Activated naive CD4-positive, alpha-beta T cell (primary cell): ENCODE measurements at places on chromosomes 1 and 21.

GRCh38 chr1:30545365-30545764 is 178.0 kb downstream of the MATN1 start:
- no peak for DNase-seq

DNA sequence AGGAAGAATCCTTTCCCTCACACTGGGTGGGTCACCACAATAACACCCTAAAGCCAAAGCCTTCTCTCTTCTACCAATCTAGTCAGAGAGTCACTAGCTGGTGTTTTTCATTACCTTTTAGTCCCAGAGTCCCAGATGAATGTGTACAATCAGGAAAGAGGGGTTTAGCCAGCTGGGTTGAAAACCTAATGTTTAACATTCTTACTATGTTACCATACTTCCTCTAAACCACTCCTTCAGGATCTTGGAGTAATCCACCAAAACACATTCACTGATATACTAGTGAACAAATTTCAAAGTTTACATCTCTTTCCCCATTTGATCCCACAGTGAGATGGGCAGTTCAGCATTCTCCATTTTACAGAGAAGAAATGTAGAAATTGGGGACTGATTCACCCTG is 9.7 kb downstream of the LPAR3 start:
- DNase-seq = no peak

- no peak for DNase-seq
Measured at GRCh38 chr1:40838980-40839942, 22.9 kb downstream of the CITED4 start.

GRCh38 chr1:98688110-98688739 is 26.7 kb downstream of the SNX7 start:
- DNase-seq = no peak

DNA sequence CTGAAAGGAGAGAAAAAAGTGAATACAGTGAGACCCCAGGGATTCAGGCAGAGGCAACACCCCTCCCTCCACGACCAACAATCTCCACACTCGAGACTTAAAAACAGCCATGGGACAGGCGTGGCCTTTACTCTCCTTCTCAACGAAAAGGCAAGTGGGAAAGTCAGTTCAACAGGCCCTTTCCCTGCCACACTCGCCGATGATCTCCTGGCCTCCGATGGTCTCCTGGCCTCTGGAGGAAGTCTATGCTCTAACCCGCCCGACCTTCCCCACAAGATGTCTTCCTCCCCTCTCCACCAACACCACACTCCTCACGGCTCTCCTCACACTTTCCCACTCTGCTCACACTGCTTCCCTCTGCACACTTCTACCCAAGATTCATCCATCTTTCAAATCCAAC is 7.6 kb downstream of the PSMG1 start:
- DNase-seq = no peak

GRCh38 chr1:185291159-185291558 is 25.9 kb downstream of the IVNS1ABP start:
- no peak for DNase-seq

DNA sequence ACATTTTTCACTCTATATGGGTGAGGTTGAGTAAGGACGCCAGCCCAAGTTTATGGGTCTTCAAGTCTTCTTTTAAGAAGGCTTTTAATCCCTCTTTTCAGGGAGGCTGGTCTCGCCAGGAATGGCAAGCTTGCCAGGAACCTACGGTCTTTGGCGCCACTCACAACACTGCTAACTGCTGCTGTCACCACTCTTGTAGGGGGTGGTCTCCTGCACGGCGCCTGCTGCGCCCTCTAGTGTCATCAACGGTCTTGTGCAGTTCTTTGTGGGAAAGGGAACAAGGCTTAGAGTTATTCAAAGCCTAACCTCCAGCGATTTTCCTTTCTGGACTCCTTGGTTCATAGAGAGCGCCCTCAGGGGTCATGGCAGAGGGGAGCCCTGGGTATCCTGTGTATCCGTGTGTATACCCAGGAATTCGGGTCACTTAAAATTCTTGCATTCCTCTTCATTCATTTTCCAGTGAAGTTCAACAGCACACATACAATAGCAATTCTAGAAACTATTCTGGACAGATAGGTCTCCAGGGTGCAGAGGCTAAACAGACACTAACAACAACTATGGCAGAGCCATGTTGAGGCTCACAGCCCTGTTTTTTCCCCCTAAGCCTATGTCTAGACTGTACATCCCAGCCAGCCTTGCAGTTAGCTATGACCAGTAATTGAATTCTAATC is 392.8 kb upstream of the CAMK1G start:
- DNase-seq = no peak

GRCh38 chr1:34167389-34167788 is 2.4 kb upstream of the CSMD2 start:
- no peak for DNase-seq

DNA sequence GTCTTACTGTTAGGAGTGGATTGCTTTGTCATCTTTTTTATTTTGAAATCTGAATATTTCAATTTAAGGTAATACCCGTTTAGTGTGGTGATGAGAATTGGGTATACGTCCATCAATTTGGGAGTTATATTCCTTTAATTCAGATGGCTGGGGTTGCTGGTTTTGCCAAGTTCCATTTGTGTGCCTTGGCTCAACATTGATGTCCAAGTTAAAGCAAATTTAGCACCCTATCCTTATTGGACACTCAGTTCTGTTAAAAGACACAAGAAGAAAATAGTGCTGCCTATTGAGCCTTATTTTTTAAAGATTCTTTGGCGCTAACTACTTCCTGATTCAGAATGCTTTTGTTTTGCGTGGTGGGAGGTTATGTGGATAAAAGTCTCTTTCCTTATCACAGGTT is 40.6 kb downstream of the CAMTA1 start:
- DNase-seq = no peak

GRCh38 chr1:11044086-11044848 is 2.8 kb downstream of the MASP2 start:
- DNase-seq = no peak

DNA sequence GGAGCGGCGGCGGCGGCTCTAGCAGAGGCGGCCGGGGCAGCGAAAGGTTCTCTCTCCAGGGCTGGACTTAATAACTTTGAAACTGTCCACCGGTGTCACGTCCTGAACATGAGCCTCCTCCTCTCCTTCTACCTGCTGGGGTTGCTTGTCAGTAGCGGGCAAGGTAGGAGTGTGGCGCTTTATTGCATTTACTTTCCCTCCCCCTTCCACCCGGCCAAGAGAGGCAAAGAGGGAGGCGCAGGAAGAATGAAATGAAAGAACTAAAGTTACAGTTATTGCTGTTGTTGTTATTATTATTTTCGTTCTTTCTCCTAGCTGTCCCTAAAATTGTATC is 214 bp downstream of the NCAM2 start:
- DNase-seq = no peak

DNA sequence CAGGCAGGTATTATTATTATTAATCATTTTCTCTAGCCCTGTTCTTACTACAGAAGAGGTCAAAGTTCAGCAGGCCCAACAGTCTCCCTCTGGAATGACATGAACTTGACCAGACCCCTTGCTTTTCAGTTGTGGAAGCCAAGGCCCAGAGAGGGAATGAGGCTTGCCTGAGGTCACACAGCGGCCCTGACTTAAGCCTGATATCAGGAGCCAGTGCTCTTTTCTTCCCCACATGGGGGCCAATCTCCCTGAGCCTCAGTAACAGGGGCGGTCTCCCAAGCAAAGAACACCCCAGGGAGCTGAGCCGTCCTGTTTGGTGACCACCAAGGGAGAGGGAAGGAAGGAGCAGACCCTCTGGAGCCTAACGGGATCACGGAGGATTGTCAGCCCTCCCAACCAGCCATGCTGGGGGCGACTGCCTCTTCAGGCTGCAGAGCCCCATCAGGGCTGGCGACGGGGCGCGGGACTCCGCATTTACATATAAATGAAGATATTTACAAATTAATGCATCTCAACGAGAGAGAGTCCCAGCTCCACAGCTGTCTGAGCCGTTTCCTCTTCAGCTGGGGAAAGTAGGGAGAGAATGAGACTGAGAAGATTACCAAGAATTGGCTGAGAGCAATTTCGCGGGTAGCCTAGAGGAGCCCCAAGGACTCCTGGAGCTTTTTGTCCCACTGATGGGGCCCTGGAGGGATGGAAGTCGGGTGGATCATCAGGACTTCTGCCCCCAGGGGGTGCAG is 186.1 kb upstream of the KLHDC7A start:
- DNase-seq = no peak

DNA sequence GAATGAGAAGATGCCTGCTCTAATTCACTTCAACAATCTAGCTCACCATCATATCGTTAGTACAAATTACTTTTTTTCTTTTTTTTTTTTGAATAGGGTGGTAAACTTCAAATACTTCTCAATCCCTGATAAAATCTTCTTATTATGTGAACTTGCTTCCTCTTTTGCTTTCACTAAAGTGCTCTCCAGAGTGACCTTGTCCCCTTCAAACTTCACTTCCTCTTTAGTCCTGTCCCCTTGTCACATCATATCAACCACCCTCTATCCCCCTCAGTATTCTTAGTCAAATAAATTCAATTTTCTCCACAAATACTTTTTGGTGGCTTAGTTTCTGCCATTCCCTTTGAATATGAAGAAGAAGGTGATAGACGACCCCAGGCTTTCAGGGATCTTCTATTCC is 124.9 kb upstream of the PLXNA2 start:
- no peak for DNase-seq

DNA sequence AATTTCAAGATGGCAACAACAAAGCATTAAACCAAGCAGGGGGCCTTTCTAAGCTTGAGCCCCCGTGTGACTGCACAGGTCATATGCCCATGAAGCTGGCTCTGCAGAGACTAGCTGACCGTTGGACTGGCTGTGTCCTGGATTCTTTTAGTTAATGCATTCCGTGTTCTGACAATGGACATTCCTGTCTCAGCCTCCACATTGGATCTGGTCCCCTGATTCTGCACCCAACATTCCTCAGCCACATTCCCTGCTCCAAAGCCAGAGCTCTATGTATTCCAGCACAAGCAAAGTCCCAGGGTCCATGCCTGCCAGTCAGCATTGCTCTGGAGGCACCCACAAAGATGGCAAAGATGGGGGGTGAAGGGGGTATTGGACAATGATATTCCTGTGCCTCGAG is 5.1 kb upstream of the NAV1 start:
- no peak for DNase-seq

GRCh38 chr1:198708761-198709525 is 70.1 kb downstream of the PTPRC start:
- DNase-seq = no peak

GRCh38 chr1:26132128-26132833 is 20.7 kb downstream of the PDIK1L start:
- no peak for DNase-seq

- no peak for DNase-seq
Measured at GRCh38 chr1:44531785-44532566, 126.9 kb downstream of the RNF220 start.

DNA sequence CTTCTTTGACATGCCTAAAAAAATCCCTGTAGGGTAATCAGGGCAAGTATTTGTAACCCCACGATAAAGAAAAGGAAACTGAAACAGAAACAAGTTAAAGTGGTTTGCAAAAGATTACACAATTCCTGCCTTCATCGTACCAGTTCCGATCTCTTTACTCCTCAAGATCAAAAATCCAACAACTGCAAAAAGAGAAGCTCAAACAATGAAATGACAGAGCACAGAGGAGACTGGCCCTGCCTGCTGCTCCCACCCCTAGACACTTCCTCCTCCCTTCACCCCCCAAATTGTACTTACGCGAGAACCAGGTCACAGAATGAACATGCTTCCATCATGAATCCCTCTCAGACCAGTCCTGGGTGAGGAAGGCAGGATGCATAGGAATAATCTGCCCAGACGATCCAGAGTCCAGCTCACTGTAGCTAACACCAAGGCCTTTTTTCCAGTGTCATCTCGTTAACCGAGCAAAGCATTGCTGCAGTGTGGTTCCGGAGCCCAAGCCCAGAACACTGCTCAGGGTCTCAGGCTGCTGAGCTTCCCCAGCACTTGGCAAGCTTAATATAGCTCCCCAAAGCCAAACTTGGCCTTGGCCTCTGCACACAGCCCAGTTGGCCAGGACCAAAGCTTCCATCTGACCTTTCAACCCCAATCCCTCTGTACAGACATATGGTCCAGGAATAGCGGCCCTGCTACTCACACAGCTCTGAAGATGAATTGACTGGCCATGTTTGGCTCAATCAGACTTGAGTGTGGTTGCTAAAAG is 20.3 kb downstream of the RXRG start:
- DNase-seq = no peak

DNA sequence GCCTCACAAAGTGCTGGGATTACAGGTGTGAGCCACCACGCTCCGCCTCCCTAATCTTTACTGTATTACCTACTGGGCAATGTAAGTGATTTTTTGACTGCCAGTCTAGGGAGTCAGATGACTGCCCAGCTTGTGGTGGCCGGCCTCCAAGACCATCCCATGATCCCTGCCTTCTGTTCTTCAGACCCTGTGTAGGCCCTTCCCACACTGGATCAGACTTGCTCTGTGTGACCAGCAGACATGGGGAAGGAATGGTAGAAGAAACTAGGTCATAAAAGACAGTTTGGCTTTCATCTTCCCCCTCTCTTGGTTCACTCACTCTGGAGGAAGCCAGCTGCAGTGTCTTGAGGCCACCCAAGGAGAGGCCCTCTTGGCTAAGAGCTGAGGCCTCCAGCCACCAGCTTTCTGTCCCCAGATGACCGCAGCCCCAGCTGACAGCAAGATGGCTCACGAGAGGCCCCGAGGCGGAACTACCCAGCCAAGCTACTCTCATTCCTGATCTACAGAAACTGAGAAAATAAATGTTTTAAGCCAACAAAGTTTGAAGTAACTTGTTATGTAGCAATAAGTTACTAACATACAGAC is 14.5 kb upstream of the CBR3 start:
- no peak for DNase-seq

- no peak for DNase-seq
Measured at GRCh38 chr1:206469411-206469932, 804 bp upstream of the IKBKE start.

- DNase-seq = no peak
Measured at GRCh38 chr1:63892632-63893395, 119.0 kb downstream of the ROR1 start.

GRCh38 chr1:160325252-160325651 is 17.8 kb downstream of the COPA start:
- DNase-seq = no peak

GRCh38 chr1:4797016-4797410 is 142.6 kb downstream of the AJAP1 start:
- DNase-seq = no peak
